ENCODE measurements at places on chromosomes 13 and 19. TPM values are rescaled to one million over a fixed set of nuclear protein-coding genes. Genes with fewer than 3 reads are reported as not detected.

Gene RETN
- polyA plus RNA-seq = 6.2 TPM

Gene SULT2B1
- 5.0 TPM for polyA plus RNA-seq

Gene TNFSF9
- not detected for polyA plus RNA-seq

Gene CATSPERD
- polyA plus RNA-seq = not detected

Gene LILRB3
- 2.5 TPM for polyA plus RNA-seq

Gene SLC7A10
- polyA plus RNA-seq = not detected

Gene ZNF444
- 36.5 TPM for polyA plus RNA-seq

Gene SLC15A1
- polyA plus RNA-seq = 0.15 TPM

DNA sequence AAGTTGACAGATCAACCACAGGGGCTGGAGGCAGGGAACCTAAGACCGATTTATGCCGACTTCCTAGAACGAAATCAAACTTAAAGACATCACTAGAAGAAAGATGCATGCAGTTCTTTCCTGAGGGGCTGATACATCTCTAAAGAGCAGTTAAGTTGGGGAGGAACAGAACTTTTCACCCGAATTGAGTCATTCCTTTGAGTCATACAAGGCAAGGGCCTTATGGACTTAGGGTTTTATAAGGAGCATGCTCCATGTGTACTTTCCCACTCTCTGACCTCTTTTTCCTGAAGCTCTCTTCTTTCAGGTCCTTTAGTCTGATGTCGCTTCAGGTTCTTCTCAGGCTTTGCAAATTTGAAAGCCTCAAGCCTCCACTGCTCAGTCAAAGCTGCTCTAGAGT is 7.9 kb upstream of the FBXL3 start:
- no peak overlapping the region for H3K27ac ChIP-seq
- DNase-seq = no peak
- no peaks in the 10 kb centered on the region for H3K36me3 ChIP-seq
- H3K27me3 ChIP-seq = no peaks in the 10 kb centered on the region
- no peaks in the 10 kb centered on the region for H3K4me1 ChIP-seq

GRCh38 chr19:6532244-6532999 is 1.6 kb downstream of the TNFSF9 start:
- H3K4me1 ChIP-seq = peaks cover 41% of the 10 kb centered on the region
- peaks cover 52% of the 10 kb centered on the region for H3K27me3 ChIP-seq
- H3K4me3 ChIP-seq = no peak overlapping the region
- no peak for DNase-seq
- no peaks in the 10 kb centered on the region for H3K36me3 ChIP-seq
- no peak overlapping the region for H3K27ac ChIP-seq

DNA sequence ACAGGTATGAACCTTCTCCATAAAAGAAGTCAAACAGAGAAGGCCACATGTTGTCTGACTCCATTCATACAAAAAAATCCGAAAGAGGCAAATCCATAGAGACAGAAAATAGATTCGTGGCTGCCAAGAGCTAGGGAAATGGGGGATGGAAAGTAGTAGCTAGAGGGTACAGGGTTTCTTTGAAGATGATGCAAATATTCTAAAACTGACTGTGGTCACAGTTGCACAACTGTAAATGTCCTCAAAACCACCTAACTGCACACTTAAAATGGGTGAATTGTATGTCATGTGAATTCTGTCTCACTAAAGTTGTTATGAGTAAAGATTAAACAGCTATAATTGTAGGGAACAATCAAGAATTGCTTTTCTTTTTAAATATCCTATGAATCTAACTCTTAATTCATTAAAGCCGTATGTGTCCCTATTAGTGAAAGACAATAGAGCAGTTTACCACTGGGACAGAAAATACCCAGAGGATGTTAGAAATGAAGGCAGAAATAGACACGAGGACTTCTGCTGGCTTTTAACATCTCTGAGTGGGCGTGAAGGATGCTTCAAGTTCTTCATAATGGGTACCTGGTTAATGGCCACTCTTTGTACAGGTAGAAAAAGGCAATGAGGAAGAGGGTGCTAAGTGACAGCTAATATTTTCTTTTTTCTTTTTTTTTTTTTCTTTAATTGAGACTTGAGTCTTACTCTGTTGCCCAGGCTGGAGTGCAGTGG is 21.2 kb downstream of the INSR start:
- H3K36me3 ChIP-seq = peaks cover 22% of the 10 kb centered on the region
- no peak overlapping the region for H3K27ac ChIP-seq
- no peak for DNase-seq
- H3K4me1 ChIP-seq = peaks cover 24% of the 10 kb centered on the region

GRCh38 chr13:24385902-24386301 is 76.5 kb downstream of the C1QTNF9 start:
- no peak overlapping the region for H3K4me3 ChIP-seq
- H3K27ac ChIP-seq = no peak overlapping the region
- no peak for DNase-seq
- no peaks in the 10 kb centered on the region for H3K4me1 ChIP-seq
- peaks cover 8% of the 10 kb centered on the region for H3K27me3 ChIP-seq
- no peaks in the 10 kb centered on the region for H3K36me3 ChIP-seq

DNA sequence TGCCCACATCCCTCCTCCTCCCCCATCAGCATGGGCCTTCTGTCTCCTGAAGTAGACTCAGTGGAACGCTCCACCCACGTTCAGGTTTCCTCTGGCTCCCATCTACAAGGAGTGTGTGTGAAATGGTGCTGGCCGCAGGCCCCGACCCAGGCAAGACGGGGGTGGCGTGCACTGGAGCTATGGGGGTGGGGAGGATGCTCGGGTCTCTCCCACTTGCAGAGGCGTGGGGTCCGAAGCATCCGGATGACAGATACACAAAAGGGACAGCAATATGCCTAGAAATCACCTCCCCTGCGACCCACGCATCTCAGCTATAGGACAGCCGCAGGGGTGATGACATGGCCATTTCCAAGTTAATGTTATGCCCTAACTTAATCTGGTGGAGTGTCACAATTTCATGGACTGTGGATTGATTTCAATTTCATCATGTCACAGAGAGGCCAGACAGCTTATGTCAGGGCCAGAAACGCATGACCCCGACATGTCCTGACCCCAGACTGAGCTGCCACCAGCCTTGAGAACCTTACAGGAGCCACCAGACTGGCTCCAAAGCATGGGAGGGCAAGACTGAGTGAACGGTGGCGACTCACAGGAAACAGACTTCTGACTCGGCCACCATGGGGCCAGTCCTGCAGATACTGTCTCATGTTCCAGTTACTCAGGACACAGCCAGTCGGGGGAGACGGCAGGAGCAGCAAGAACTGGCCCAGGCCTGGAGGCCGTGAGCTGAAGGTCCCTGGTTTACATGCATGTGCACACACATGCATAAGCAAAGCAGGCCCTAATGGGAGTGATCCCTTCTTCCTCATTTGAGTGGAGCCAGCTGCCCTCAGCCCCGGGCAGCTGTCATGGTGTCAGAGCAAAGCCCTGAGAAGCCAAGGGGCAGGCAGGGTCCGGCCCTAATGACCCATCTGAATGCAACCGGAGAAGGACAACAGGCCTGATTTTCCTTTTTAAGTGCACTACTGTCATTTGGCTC is 82.2 kb downstream of the SLC7A1 start:
- H3K27ac ChIP-seq = no peak overlapping the region
- H3K4me1 ChIP-seq = peaks cover 14% of the 10 kb centered on the region
- no peaks in the 10 kb centered on the region for H3K27me3 ChIP-seq
- peaks cover 28% of the 10 kb centered on the region for H3K36me3 ChIP-seq

DNA sequence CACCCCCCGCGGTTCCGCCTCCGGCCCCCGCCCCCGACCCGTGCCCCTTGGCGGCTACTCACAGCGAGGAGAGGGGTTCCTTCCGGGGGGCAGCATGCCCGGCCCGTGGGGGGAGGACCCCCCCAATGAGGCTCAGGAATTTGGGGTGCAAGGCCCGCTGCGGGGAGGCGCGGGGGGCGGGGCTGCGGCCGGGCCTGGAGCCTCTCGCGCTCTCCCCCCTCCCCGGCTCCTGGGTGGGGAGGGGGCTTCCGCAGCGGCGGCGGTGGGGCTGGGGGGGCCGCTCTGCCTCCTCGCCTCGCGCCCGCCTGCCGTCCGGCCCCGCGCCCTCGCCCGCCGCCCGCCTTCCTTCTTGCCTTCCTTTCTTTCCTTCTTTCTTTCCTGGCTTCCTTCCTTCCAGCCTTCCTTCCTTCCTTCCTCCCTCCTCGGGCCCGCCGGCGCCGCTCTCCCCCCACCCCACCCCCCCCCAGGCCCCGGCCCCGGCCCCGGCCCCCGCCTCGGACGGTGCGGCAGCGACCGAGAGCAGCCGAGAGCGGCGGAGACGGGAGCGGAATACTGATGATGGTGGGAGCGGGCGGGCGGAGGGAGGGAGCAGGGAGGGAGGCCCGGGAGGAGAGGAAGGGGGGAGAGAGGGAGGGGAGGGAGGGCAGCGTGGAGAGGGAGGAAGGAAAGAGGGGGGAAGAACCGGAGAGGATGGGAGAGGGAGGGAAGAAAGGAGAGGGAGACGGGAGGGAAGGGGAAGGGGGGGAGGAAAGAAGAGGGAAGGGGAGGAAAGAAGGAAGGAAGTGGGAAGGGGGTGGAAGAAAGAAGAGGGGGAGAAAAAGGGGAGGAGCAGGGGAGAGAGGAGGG is at the start of gene LRRC4B:
Gene LRRC4B (minus strand): TSS at position 554 of the 846 bp plus-strand sequence. CDS start 19,597 bp downstream, outside the sequence.
- peaks cover 23% of the 10 kb centered on the region for H3K4me1 ChIP-seq
- H3K36me3 ChIP-seq = no peaks in the 10 kb centered on the region
- H3K27me3 ChIP-seq = peaks cover 89% of the 10 kb centered on the region
- peak; percentile 84 for DNase-seq
- peak within 1 kb of the TSS; percentile 36 for H3K4me3 ChIP-seq

GRCh38 chr13:88622362-88622973 is 951.3 kb downstream of the SLITRK5 start:
- H3K27me3 ChIP-seq = no peaks in the 10 kb centered on the region
- no peak overlapping the region for H3K4me3 ChIP-seq
- no peak for DNase-seq
- H3K27ac ChIP-seq = no peak overlapping the region
- H3K36me3 ChIP-seq = no peaks in the 10 kb centered on the region

GRCh38 chr19:51887522-51888498 is at the start of gene ZNF577:
TSS of gene ZNF577 (minus strand) at chr19:51887951. CDS start at chr19:51880382, 7,569 bp downstream.
- H3K4me1 ChIP-seq = peaks cover 3% of the 10 kb centered on the region
- peak within 1 kb of the TSS; percentile 84 for H3K27ac ChIP-seq
- H3K36me3 ChIP-seq = peaks cover 27% of the 10 kb centered on the region
- H3K4me3 ChIP-seq = peak within 1 kb of the TSS; percentile 63
- H3K27me3 ChIP-seq = no peaks in the 10 kb centered on the region
- DNase-seq = peak; percentile 98

DNA sequence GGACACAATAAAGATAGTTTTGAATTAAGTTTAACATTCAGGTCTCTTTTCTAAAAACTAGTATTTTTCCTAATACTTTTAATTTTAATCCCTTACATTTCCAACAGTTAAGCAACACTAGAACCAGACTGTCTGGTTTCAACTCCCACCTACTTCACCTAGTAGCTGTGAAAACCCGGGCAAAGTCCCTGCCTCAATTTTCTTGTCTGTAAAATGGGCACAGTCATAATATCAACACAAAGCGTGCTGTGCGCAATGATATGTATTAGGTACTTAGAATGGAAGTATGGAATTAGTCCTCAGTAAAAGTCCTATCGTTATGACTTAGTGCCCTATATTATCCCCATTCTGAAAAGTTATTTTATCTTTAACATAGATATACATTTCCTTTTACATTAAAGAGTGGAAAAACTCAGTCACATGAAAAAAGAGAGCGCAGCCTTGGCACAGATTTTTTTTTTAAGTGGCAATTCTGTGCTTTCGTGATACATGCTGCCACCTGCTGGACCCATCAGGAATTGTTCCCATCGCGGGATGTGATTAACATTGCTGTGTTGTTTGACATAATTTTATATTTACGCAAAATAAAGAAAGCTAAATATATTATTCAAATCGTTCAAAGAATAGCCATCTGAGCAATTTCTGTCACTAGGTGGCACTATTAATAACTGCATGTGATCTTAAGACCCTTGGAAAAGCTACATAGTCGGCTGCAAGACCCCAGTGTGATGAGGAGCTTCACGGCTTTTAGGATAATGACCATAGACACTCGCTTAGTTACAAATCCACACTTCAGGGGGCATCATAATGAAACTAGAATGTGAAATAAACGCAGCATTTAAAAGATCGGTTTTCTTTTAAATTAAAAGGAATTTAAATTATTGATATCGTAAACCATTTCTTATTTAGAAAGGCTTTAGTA is 59.9 kb downstream of the LIG4 start:
- peak overlapping the region; percentile 67 for H3K27ac ChIP-seq
- no peaks in the 10 kb centered on the region for H3K36me3 ChIP-seq
- no peaks in the 10 kb centered on the region for H3K4me1 ChIP-seq

- H3K27me3 ChIP-seq = no peaks in the 10 kb centered on the region
- no peak for DNase-seq
- H3K4me3 ChIP-seq = no peak overlapping the region
- H3K4me1 ChIP-seq = peaks cover 7% of the 10 kb centered on the region
- no peak overlapping the region for H3K27ac ChIP-seq
Observed at GRCh38 chr13:29934531-29935308, 84.3 kb upstream of the UBL3 start.

DNA sequence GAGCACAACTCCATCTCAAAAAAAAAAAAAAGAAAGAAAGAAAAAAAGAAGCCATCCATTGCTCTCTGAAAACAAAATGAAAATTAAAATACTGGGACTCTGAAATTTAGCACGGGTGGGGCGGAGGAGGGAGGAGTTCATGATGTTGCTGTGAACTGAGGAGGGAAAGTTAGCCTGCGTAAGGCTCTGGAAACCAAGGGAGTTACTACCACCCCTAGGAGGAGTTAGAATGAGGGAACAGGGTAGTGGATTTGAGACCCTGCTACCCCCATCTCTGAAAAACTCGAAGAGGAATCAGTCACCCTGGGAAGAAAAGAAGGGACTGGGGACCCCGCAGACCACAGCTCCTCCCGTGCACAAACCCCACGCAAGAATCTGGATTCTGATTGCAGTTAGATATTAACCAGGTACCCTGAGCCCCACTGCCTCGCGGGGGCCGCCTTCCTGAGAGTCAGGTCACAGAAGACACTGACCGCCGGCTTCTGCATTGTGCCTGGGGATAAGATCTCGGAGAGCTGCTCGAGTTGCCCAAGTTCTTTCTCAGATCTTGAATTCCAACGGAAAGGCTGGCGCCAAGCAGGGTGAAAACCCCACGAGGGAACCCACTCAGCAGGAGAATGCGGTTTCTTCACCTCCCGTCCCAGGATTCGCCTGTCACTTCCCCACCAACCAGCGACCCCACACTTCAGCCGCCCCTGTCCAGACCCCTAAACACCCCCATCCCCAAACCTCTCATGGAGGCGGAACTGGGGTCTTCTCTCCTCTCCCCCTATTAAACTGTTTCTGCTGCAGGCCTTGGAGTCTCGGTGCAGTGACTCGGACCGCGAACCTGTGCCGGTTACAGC is 870 bp downstream of the ZNF442 start:
- H3K4me1 ChIP-seq = peaks cover 21% of the 10 kb centered on the region
- peak overlapping the region; percentile 91 for H3K27ac ChIP-seq
- peak; percentile 46 for DNase-seq

- H3K27ac ChIP-seq = no peak overlapping the region
- H3K27me3 ChIP-seq = no peaks in the 10 kb centered on the region
- H3K4me3 ChIP-seq = no peak overlapping the region
Observed at GRCh38 chr13:97905517-97905916, 48.0 kb upstream of the IPO5 start.

- no peaks in the 10 kb centered on the region for H3K36me3 ChIP-seq
- no peak overlapping the region for H3K4me3 ChIP-seq
- H3K4me1 ChIP-seq = no peaks in the 10 kb centered on the region
- no peak for DNase-seq
- H3K27me3 ChIP-seq = no peaks in the 10 kb centered on the region
Observed at GRCh38 chr13:96431044-96431581, 341.2 kb downstream of the HS6ST3 start.

GRCh38 chr19:8811315-8812172 is 20.6 kb downstream of the ZNF558 start:
- H3K36me3 ChIP-seq = peaks cover 92% of the 10 kb centered on the region
- DNase-seq = no peak
- no peaks in the 10 kb centered on the region for H3K27me3 ChIP-seq
- no peak overlapping the region for H3K27ac ChIP-seq
- H3K4me1 ChIP-seq = no peaks in the 10 kb centered on the region
- H3K4me3 ChIP-seq = no peak overlapping the region
